Activated effector memory CD4-positive, alpha-beta T cell treated with Interleukin-2 at 50 U/mL for 16 hours (primary cell): ENCODE measurements at places on chromosomes 6 and 20.

DNA sequence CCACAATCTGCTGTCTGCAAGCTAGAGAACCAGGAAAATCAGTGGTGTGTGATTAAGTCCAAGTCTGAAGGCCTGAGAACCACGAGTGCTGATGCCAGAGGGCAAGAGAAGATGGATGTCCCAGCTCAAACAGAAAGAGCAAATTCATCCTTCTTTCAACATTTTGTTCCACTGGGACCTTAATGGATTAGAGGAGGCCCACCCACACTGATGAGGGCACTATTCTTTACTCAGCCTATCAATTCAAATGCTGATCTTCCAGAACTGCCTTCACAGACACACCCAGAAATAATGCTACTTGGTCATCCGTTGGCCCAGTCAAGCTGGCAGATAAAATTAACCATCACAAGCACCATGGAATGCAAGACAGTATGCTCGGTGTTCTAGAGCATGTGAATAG is 226.6 kb upstream of the SASH1 start:
- DNase-seq: no peak

DNA sequence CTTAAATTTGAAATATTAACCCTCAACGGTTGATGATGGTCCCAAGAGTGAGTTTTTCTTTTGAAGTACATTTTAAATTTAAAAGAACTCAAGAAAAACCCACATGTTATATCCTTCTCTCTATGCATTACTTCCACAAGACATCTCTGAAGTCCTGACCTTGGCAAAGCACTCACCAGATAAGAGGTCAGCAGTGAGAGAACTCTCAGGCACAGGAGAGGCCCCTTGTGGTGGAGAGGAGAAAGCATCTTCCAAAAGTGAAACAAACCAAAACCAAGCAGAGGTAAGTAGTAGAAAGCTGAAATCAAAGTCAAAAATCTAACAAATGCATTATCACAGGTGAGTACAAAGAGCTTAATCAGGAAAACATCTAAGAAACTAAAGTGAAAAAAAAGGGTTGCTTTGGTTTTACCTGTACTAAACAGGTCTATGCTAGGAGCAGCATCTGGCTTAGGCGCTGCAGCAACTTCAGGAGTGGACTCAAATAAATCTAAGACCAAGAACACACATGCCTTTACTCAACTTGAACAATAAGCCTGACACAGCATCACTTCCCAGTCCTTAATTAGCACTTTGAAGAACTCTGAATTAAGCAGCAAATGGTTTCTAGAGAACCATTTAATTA is 80.5 kb downstream of the PRSS35 start:
- DNase-seq: no peak

DNA sequence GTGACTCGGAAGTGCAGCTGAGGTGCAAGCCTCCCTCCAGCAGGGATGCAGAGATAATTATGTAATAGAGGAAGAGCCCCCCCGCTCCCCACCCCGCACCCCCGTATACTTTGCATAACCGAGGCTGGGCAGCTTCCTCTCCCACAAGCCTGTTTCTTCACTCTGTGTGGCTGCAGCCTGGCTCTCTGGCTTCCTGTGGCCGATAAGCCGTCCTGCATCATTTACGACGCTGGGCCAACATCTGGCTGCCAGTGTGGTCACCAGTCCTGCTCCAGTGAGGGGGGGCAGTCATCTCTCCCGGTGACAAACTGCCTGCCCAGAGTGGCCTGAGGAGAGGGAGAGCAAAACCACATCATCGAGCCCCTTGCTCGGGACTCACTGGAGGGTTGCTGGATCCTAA is 59.2 kb downstream of the RBM38 start:
- DNase-seq: no peak

DNA sequence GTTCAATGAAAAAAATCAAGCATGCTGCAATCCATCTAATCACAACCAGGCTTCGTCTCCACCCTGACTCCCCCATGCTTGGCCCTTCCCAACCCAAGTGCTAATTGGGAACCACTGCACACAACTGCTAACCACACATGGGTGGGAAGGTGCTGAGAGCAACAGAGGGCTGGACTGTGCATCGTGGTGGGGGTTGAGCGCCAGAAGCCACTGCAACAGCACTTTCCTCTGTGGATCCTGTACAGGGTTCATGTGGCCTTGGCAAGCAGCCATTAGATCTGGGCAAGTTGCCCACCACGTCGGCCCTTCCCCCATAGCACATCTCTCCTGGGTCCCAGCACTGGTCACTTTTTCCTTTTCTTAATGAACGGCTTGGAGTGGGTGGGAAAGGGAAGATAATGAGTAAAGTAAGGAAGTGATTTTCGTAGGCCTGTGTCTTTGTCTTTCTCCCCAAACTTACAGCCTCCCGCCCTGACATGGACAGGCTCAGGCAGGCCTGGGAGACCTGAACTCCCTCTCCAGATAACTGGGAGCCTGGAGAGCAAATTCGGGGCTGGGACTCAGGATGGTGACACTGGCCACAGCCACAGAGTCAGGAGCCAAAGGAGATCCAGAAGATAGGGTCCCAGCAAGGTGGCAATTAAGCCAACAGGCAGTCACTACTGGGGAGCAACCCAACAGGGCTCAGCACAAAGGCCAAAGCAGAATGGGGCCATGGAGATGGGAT is 34.4 kb upstream of the MRPS10 start:
- no peak for DNase-seq

DNA sequence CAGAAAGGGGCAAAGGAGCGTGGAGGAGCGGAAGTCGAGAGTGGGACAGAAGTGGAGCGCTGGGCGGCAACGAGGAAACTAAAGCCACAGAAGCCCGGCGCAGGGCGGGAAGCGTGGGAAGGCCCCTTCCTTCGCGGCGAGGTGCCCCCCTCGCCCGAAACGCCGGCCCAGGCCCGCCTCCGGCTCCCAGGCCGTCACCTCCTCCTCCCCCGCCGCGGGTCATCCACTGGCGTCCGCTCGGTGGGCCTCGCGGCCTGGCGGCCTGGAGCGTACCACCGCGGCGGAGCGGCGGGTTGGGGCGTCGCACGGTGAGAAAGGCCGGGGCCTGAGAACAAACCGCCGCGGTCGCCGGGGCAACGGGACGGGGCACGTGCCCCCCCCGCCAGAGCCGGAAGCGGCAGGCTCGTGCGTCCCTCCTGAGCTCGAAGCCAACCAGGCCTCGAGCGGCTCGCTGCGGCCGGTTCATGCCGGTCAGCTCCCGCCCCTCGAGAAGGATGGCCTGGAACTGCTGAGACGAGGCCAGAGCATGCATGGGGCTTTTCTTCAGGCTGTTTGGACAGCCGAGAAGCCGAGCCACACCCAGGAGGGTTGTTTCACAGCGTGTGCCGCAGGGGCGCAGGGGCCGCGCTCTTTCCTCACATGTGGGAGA is at the start of gene TCP11:
Gene TCP11, minus strand, starts transcription at position 333 of the 649 bp plus-strand sequence. CDS start 469 bp downstream, outside the sequence.
- DNase-seq: peak; percentile 7

DNA sequence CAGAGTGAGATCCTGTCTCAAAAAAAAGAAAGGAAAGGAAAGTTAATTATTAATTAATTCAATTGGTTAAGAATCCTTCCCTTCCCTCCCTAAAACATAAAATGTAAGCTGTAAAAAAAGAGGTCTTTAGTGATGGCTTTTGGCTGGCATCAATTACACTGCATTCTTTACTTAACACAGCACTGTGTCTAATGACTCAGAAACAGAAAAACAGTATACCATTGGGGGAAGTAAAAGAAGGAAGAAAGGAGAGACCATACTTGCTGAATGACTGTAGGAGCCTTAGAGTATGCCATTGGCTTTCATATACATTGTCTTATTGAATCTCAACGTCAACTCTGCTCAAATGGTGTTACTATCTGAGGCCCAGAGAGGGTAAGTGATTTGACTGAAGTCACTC is 18.3 kb upstream of the CITED2 start:
- DNase-seq: no peak

- DNase-seq: no peak
Observed at GRCh38 chr20:49272654-49273053, 5.2 kb downstream of the ZNFX1 start.

GRCh38 chr6:136191606-136192312 is 58.4 kb downstream of the MTFR2 start:
- no peak for DNase-seq

GRCh38 chr6:151325075-151326050 is 66.0 kb downstream of the ZBTB2 start:
- no peak for DNase-seq
